ENCODE measurements at places on chromosomes 6 and 20.

DNA sequence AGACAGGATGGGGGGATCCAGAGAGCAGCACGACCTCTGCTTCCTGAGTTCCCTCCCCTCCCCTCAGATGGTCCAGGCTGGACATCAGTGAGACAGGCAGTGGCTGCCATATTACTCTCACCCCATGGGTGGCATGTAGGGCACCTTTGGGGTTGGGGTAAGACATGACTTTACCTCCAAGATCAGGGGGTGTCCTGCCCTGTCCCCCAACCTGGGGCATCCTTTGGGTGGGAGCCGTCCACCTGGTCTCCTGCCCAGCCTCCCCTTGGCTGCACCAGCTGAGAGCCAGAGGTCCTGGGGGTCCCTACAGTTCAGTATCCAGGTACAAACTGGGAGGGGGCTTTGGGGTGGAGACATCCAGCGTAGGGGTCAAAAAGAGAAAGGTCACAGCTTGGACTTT, 48.7 kb upstream of the SLCO4A1 start:
- DNase-seq: no peak

- DNase-seq: no peak
These were observed 190.9 kb downstream of the MAFB start for GRCh38 chr20:40497899-40498691.

- DNase-seq: no peak
These were observed 105.8 kb upstream of the NOX3 start for GRCh38 chr6:155561257-155561965.

DNA sequence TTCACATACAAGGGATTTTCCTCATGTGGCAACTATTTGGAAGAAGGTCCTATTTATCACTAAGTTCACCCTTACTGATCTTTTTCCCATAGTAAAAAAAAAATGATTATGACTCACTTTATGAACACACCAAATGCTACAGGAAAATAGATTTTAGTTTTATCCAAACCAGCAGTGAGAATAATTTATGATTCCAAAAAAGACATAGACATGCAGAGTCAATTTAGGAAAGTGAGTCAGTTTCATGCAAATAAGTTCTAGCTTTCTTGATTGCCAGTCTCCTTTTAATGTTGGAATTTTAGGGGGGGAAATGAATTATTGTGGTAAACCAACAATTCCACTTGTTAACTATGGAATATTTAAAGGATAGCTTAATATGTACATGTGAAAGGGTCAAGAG, 64.0 kb upstream of the RNF146 start:
- no peak for DNase-seq

GRCh38 chr6:166318227-166318626, 10.0 kb upstream of the PRR18 start:
- no peak for DNase-seq

DNA sequence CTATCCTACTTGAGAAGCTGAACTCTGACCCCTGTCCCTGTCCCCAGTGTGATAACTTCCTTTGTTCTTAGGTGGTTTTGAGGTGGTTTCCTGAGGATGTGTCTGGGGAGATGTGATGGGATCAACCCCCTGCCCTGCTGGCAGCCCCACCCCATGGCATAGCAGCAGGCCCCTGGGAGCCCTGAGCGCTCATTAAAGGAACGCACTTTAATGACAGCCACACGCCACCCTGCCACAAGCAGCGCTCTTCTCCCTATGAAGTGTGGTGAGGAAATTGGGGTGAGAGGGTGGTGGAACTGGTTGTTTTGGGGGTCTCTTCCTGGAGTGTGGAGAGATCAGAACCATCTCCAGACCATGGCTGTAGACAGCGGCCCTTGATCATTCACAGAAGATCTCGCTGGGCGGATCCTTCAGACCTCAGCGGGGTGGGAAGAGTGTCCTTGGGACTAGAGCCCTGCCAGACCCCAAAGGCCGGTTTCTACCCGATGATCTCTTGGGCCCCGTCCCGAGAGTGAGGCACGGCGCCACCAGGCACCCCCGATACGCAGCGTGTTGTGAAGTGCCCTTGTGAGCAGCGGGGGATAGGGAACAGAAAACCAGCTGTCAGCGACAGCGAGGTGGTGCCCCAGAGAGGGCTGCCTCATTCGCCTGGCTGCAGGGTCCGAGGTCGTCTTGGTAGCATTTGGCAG, 45.4 kb downstream of the SYNJ2 start:
- DNase-seq: no peak

DNA sequence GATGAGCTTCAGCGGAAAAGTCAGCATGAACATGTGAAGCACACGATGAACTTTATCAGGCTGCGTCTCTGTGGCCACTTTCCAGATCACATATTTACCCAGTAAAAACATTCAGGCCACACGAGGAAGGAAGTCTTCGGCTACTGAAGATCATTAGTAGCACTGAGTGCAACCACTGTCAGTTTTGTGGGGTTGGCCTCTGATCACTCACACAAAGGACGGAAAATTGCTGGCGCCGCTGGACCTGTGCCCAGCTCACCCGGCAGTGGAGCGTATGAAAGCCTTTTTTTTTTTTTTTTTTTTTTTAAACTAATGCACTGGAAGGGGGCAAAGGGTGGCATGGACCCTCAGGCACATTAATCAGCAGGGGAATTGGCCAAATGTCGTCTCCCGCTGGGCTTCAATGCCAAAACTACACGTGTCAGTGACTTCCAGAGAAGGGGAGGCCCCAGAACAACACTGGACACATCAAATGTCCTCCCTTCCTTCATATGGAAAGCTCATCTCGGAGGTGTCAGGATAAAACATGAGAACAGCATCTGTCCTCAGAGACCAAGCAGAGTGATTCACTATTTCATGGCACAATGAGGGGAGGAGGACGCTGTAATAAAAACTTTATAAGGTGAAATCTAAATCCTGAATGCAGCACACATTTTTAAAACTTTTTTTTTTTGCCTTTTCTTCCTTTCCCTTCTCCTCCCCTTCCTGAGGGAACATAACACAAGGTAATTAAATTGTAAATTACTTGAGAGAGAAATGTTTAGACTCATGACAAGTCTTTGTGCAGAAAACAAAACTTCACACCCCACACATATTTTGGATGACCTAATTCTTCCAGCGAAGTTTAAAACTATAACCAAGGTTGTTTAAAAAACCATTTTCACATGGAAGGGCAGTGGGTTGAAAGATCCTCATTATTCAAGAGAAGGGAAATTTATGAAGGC, 223.4 kb downstream of the FOXC1 start:
- DNase-seq: no peak

- no peak for DNase-seq
These were observed 20.4 kb upstream of the GSTA4 start for GRCh38 chr6:53015486-53015885.

DNA sequence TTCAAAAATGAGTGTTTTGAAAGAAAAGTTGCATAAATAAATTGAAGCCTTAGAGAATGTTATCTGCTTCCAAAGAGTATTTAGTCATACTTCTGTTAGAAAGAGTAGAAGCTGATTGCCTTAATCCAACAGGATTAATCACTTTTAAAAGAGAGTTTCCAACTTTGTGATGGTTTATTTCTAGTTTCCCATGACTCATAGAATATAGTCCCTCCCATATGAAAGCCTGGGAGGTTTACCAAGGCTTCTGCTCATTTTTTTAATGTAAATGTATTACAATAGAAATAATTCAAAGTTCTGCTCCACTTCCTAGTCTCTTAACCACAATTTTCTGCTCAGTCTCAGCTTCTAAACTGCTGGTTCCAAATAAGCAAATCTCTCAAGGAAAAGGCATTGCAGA, 118.0 kb upstream of the IRAK1BP1 start:
- DNase-seq: no peak

- DNase-seq: no peak
These were observed 99.3 kb downstream of the LRRC1 start for GRCh38 chr6:53894091-53894490.

GRCh38 chr6:18465410-18466154, 78.4 kb downstream of the RNF144B start:
- peak; percentile 7 for DNase-seq

GRCh38 chr20:32709632-32710121, 33.6 kb downstream of the COMMD7 start:
- DNase-seq: no peak

DNA sequence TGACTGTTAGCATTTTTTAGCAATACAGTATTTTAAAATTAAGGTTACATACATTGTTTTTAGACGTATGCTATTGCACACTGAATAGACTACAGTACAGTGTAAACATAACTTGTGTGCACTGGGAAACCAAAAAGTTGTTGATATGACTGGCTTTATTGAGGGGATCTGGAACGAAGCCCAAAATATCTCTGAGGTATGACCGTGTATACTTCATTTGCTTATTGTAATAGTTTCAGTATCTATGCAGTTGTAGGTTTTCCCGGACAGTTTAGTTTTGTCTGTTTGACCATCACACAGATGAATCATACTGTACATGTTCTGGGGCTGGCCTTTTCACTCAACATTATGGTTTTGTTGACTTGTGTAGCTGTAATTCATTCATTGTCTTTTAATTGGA, 6.9 kb upstream of the ZBTB12 start:
- no peak for DNase-seq

GRCh38 chr20:16095226-16095625, 478.0 kb downstream of the KIF16B start:
- DNase-seq: no peak
